Stimulated activated CD8-positive, alpha-beta memory T cell treated with anti-CD3 and anti-CD28 coated beads, Interleukin-4, amount 100 ng/mL, for 4 hours (primary cell): ENCODE measurements at places on chromosomes 7 and 10.

DNA sequence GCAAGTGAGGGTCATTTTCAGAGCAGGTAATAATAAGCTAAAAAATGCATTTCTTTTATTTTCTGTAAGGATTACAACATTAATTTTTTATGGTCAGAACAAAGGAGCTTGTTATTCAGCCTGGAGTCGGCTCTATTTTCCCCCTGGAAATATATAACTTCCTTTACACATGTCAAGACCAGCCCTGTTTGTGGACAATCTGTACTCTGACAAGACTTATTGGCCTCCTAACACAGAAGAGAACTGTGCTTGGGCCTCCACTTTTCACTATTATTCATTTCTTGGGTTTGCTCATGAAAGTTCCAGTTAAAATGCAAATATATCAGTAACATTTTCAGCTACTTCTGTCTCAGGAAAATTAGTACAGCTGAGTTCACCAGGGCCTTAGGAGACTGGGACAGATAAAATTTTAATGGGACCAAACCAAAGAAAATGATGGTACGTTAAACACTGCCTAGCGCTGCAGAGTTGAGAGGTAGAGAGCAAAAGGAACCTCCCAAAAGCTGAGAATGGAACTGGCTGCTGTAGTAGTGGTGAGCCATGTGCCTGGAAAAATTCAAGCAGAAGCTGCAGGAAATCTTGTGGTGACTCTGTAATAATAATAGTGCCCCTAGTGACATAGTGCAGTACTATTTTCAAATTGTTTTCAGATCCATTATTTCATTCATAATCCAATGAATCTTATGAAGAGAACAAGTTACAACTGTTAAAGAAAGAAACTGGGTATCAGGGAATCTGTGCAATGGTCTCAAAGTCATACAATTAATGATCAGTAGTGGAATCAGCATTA, 227.2 kb upstream of the KIAA1217 start:
- no peak for DNase-seq

- no peak for DNase-seq
Observed at GRCh38 chr10:110691139-110691538, 47.0 kb downstream of the RBM20 start.

- no peak for DNase-seq
Observed at GRCh38 chr10:16811765-16812164, 5.5 kb downstream of the RSU1 start.

DNA sequence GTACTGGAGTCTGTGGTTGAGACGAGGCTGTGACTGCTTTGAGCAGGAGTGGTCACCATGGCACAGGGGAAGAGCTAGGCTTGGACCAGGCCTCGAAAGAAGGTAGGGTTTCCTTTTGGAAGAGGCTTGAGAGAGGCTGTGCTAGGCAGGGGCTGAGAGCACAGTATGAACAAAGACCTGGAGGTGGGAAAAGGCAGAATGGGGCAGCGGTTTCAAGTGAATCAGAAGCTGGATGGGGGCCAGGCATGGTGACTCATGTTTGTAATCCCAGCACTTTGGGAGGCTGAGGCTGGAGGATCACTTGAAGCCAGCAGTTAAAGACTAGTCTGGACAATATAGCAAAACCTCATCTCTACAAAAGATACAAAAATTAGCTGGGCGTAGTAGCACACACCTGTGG, 65.9 kb downstream of the CLIP2 start:
- no peak for DNase-seq

- no peak for DNase-seq
Observed at GRCh38 chr10:72563327-72563932, 62.4 kb downstream of the MICU1 start.

DNA sequence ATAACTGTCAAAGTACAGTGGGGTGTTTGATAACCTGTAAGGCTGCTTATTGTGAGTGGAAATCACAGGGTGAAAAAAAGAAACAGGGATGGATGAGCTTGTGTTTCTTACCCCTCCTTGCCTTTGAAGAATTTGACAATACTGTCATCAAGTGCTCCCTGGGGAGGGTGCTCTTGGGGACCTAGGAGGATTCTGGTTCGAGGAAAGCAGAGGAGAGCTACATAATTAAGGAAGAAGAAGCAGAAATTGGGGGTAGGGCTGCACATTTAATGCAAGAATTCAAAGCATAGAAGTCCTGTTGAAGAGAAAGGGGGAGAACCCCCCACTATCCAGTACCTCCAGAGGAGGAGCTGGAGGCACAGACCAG, 208.1 kb upstream of the PHYHIPL start:
- DNase-seq: no peak

- DNase-seq: no peak
Observed at GRCh38 chr10:119101366-119102098, 2.4 kb upstream of the DENND10 start.

- DNase-seq: no peak
Observed at GRCh38 chr10:20760460-20760859, 136.7 kb downstream of the NEBL start.

DNA sequence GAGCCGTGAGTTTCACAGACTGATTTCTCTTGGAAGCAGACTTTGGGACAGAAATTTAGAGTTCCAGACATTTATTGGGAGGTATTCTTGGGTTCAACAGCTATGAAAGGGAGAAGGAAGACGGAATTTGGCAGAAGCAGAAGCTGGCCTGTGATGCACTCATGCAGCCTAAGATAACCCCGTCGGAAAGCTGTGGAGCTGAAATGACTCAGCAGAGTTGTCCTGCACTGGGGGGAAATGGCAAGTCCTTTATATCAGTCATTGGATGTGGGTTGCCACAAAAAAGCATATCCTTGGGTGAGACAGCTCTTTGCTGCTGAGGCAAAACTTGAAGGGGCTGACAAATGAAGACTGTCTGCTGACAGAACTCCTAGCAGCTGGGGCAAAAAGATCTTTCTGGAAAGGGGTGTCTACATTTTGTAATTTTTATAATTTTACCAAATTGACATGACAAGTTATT, 11.5 kb upstream of the MICU1 start:
- DNase-seq: no peak

DNA sequence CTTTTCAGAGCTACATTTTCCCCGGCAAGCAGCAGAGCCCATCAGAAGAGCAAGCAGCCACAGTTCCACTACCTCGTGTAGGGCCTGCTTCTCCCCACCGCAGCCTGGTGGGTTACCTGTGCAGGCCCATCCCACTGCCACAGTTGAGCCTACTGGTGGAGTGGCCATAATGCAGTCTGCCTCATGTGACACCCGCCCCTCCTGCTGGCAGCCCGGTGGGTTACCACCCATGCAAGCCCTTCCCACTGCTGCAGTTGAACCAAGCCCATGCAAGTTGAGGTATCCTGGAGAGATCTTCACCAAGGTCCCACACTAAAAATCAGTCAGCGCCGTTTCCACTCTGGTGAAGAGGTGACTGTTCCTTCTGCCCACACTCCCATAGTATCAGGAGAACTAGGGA, 32.1 kb upstream of the CNNM1 start:
- DNase-seq: no peak

- no peak for DNase-seq
Observed at GRCh38 chr7:132646052-132646451, 69.8 kb upstream of the PLXNA4 start.

GRCh38 chr7:55307123-55307916, 57.8 kb upstream of the LANCL2 start:
- DNase-seq: no peak

DNA sequence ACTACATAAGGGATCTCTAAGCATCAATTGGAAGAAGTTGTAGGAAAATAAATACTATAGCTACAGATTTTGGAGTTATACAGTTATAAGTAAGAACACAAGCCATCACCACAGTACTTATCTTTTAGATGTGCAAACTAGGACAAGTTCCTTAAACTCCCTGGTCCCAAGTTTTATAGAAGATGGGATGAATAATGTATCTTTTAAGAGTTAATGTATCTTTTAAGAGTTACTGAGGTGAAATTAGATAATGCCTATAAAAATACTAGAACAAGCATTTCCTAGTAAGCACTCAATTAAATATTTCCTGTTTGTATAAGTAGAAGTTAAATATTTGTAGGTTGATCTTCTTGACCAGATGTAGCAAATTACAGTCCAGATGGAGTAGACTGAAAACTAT, 56.8 kb downstream of the SEMA3A start:
- no peak for DNase-seq

DNA sequence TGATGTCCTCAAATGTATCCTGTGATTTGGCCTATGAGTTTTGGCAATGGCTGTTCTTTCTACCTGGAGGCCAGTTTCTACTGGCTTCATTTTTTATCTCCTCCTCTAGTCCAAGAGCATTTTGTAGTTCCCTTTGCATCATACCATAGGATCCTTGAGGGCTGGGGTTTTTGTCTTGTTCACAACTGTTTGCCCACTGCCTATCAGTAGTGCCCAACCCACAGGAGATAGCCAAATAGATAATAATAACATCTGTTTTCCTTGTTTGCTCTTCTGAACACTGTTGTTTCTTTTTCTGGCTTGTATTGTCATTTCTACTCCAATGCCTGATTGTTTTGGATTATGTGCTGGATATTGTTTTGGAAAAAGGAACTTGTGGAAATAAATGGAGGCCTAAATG, 3.4 kb downstream of the CDK1 start:
- DNase-seq: no peak

GRCh38 chr7:36316319-36316718, 73.3 kb upstream of the ANLN start:
- DNase-seq: no peak

GRCh38 chr7:107405559-107405958, 64.3 kb upstream of the GPR22 start:
- DNase-seq: no peak

DNA sequence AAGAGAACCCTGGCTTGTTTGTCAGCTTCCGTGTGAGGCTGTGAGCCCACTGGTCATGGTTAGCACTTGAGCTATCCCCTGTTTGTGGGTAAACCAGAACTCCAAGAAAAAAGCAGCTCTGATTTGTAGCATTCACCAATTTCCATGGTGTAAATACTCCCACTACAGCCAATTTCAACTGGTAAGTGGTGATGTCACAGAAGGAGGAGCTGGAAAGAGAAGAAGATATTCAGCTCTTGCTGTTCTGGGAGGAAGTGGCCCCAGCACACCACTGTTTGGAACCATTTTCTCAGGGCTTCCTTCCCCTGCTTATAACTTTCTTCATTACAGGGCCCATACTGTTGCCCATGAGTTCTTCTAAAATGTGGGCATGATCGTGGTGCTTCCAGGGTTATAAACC, 500.1 kb upstream of the ZMIZ1 start:
- DNase-seq: no peak

- no peak for DNase-seq
Observed at GRCh38 chr10:97378933-97379921, 21.9 kb downstream of the RRP12 start.

GRCh38 chr10:43056568-43057011, 20.3 kb upstream of the RET start:
- no peak for DNase-seq

GRCh38 chr7:147196481-147196880, 1079.9 kb downstream of the CNTNAP2 start:
- DNase-seq: no peak

DNA sequence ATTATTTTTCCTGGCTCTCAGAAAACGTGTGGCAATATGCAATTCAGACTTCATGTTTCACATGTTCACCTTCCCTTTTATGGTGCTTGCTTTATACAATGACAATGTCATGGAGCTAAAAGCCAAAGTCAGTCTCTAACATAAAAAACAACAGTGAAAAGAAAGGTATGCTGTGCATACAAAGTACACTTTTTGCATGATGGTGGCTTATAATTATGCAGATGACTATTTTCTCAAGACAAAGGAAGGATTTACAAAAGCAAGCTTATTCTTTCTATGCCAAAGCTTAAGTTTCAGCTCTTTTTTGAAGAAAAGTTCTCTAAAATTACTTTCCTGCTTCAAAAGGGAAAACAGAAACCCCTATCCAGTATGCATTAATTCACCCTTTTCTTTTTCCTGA, 15.6 kb downstream of the ERCC6 start:
- no peak for DNase-seq

DNA sequence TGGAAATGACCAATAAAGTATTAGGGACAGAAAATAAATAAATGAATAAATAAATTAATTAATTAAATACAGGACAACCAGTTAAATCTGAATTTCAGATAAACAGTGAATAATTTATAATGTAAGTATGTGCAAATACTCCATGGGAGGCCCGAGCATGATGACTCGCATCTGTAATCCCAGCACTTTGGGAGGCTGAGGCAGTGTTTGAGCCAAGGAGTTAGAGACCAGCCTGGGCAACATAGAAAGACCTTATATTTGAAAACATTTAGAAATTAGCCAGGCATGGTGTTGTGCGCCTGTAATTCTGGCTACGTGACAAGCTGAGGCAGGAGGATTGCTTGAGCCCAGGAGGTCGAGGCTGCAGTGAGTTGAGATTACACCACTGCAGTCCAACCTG, 123.7 kb downstream of the CUL2 start:
- DNase-seq: no peak

GRCh38 chr7:2526659-2527504, 7.3 kb downstream of the LFNG start:
- DNase-seq: no peak

- DNase-seq: no peak
Observed at GRCh38 chr10:3136763-3137611, 35.6 kb downstream of the PITRM1 start.

DNA sequence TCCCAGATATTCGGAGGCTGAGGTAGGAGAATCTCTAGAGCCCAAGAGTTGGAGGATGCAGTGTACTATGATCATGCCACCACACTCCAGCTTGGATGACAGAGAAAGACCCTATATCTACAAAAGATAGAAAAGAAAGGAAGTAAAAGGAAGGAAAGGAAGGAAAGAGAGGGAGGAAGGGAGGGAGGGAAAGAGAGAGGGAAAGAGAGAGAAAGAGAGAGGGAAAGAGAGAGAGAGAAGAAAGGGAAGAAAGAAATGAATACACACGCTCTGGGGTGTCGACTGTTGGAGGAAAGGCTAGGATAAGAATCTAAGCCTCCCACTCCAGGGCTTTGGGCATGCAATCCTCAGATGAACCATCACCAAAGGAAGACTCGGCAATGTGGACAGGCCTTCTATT, 69.9 kb downstream of the PARD3 start:
- no peak for DNase-seq

GRCh38 chr10:94210440-94211168, 152.1 kb downstream of the NOC3L start:
- no peak for DNase-seq

GRCh38 chr7:152862856-152863255, 103.3 kb downstream of the ACTR3B start:
- DNase-seq: no peak

DNA sequence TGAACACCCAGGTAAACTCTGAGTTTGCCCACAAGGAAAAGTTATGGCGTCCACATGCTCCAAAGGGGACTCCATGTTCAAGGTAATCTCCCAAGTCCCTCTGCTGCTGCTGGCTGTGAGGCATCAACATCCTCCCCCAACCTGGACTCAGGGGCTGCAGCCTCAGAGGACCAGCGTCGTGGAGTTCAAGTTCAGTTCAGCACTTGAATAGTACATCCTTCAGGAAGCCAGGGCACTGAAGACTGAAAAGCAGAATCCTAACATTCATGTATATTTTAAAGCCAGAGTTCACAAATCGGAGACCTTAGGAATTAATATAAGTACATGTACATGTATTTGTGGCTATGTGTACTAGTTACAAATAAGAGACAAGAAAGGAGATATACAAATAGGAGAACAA, 90.4 kb downstream of the PTPRE start:
- DNase-seq: no peak

GRCh38 chr7:191981-192649, at the start of gene FAM20C:
FAM20C (plus strand) TSS chr7:192571; CDS start chr7:193200, 629 bp downstream.
- no peak for DNase-seq

- DNase-seq: no peak
Observed at GRCh38 chr10:123567984-123568739, 98.0 kb upstream of the GPR26 start.
